ENCODE measurements at places on chromosomes 6 and 20. TPM values are rescaled to one million over a fixed set of nuclear protein-coding genes. Genes with fewer than 3 reads are reported as not detected.
A peak's percentile ranks its signal among the peaks of the same experiment; 100 is the strongest.

GRCh38 chr20:22597303-22597702, 12.9 kb upstream of the FOXA2 start:
- H3K4me1 ChIP-seq, result no peaks in the 10 kb centered on the region
- DNase-seq, result no peak
- no peak overlapping the region for H3K27ac ChIP-seq

DNA sequence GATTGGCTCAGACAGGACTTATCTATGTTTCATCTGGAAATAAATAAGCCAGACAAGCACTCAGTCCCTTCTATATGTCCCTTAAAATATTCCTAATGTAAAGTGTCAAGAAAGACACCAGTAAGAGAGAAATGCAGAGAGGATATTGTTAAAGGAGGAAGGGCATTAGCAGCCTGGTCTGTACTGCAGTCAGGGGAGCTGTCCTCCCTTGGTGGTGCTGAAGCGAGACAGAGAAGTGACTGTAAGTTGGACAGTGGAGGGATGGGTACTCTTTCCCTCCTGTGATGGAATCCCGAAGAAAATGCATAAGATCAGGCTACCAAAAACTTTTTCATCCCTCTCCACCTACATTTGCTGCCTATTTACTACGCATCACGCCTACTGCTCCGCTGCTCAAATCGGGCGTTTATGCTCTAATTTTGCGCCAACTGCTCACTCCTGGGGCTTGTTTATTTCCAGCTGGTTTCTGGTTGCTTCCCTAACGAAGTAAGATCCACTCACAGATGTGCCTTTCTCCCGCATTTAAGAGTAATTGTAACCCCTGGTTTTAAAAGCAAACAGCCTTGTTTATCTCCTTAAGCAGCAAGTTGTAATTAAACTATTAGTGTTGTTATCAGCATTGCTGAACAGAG, 35.2 kb downstream of the PHACTR1 start:
- no peak overlapping the region for H3K4me3 ChIP-seq
- no peak overlapping the region for H3K27ac ChIP-seq

CCN5 gene
- total RNA-seq, result not detected

DNA sequence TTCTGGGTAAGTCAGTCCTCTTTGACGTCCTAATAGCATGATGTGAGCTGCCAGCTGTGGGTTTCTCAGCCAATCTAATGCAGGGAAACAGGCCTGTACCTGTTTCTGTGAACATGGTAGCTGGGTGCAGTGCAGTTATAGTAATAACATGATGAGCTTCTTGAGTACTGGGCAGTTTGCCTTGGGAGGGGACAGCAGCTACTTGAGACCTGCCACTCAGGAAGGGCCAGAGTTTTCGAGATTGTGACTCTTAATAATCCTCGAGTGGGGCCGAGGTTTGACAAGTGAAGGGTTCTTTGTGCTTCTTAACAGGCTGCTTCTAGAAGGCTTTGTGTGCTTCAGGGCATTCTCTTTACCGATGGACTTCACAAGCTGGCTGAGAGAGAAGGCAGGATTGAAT, 180.1 kb downstream of the JARID2 start:
- no peak for DNase-seq
- no peak overlapping the region for H3K4me3 ChIP-seq
- H3K27me3 ChIP-seq, result no peaks in the 10 kb centered on the region
- peaks cover 85% of the 10 kb centered on the region for H3K4me1 ChIP-seq

SLC2A10 gene
- total RNA-seq, result not detected

DNA sequence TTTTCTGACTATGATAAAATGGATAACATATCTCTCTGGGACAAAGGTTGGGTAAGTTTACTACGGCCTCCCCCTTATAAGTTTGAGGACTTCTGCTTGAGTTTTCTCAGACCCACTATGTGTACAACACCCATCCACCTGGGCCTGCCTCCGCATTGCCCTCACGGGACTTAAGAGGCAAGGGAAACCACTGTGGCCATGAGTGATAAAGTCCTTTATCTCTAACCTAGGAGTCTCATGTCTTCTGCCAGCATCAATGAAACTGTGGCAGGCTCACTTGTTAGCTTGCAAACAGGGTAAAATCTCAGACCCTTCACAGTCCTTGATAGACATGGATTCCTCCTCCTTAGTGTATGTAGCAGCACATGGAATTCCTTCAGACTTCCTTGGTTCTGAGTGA, 173.4 kb upstream of the MYLIP start:
- H3K27ac ChIP-seq, result no peak overlapping the region
- H3K27me3 ChIP-seq, result no peaks in the 10 kb centered on the region
- H3K36me3 ChIP-seq, result no peaks in the 10 kb centered on the region
- peaks cover 9% of the 10 kb centered on the region for H3K4me1 ChIP-seq
- H3K4me3 ChIP-seq, result no peak overlapping the region
- no peak for DNase-seq

DNA sequence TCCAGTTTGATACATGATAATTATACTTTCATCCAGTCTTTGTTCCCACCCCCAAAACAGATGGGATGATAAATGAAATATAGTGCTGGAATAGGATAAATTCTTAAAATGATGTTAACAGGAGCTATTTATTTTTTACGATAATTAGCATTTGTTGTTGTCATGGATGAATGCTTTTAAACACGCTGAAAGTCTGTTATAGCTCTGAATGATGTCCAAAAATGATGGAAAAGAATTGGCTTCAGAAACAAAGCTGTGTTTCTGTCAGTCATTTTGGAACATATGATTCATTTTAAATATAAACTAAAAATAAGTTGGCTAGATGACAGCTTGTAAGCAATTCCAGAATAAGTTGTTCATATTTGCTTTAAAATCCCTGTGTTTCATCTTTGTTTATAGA, 237.4 kb downstream of the GRIK2 start:
- no peak overlapping the region for H3K27ac ChIP-seq
- no peak for DNase-seq
- no peaks in the 10 kb centered on the region for H3K4me1 ChIP-seq
- H3K27me3 ChIP-seq, result no peaks in the 10 kb centered on the region
- H3K36me3 ChIP-seq, result no peaks in the 10 kb centered on the region

DNA sequence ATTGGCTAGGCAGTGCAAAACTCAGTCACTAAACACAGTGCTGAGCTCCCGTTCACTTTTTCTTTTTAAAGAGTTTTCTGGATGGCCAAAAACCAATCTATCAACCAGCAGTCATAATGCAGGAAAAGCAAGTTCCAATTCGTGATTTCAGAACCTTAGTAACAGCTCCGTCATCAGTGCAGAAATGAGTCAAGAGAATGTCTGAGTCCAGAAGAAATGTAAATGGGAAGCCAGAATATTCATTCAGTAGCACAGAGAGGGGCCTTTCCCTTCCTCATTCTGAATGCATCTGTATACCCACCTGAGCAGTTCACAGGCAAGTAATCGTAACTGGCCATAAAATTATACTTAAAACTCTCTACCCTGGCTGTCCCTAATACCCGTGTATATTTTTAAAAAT, 20.4 kb downstream of the HUS1B start:
- peaks cover 7% of the 10 kb centered on the region for H3K4me1 ChIP-seq
- no peak overlapping the region for H3K4me3 ChIP-seq

- H3K4me1 ChIP-seq, result no peaks in the 10 kb centered on the region
- H3K27ac ChIP-seq, result no peak overlapping the region
- H3K36me3 ChIP-seq, result no peaks in the 10 kb centered on the region
- peaks cover 1% of the 10 kb centered on the region for H3K27me3 ChIP-seq
- no peak overlapping the region for H3K4me3 ChIP-seq
These were observed 87.6 kb upstream of the FRMD1 start for GRCh38 chr6:168166627-168167026.

GRCh38 chr20:22572023-22572422, 12.3 kb downstream of the FOXA2 start:
- H3K4me1 ChIP-seq, result no peaks in the 10 kb centered on the region
- no peak for DNase-seq
- H3K36me3 ChIP-seq, result no peaks in the 10 kb centered on the region
- no peak overlapping the region for H3K27ac ChIP-seq
- no peak overlapping the region for H3K4me3 ChIP-seq

DNA sequence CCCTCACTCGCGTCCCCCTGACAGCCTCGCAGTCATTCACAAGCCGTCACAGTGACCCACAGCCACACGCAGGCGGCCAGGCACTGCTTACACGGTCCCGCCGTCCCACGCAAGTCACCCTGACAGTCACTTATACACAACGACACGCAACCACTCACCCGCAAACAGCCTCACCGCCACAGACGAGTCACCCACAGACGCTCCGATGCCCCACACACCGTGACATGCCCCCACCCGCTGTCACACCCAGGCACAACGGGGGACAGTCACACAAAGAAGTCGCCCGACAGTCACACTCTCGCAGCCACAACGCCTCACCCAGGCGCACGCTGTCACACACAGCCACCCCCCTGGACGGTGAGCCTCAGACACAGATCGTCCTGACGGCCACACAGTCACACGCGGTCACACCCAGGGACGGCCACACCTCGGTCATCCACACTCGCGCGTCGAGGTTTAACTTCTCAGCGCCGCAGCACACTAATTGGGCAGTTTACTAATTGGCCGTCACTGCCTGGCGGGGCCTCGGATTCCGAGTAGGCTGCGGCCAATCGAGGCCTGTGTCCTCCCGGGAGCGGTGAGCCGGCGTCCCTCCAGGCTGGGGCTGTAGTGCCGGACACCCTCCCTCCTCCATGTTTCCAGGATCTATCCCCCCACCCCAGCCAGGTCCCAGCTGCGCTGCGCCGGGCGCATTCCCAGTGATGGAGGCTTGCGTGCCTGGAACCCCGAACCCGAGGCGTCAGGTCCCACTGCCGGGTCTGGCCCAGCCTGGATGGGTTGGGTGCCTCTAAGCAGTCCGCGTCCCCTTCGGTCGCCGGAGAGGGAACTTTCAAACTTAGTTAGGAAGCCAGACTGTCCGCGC, 790 bp downstream of the TOX2 start:
- H3K4me1 ChIP-seq, result peaks cover 28% of the 10 kb centered on the region
- peak overlapping the region; percentile 85 for H3K4me3 ChIP-seq
- H3K36me3 ChIP-seq, result peaks cover 9% of the 10 kb centered on the region
- H3K27ac ChIP-seq, result peak overlapping the region; percentile 72
- H3K27me3 ChIP-seq, result peaks cover 54% of the 10 kb centered on the region
- DNase-seq, result peak; percentile 79

TMEM170B gene
- total RNA-seq, result 0.72 TPM

- H3K4me1 ChIP-seq, result no peaks in the 10 kb centered on the region
- no peak overlapping the region for H3K27ac ChIP-seq
- no peak overlapping the region for H3K4me3 ChIP-seq
- no peaks in the 10 kb centered on the region for H3K36me3 ChIP-seq
- H3K27me3 ChIP-seq, result peaks cover 29% of the 10 kb centered on the region
These were observed 14.8 kb downstream of the SEMG2 start for GRCh38 chr20:45235995-45236394.

- H3K27me3 ChIP-seq, result peaks cover under 1% of the 10 kb centered on the region
- H3K4me1 ChIP-seq, result peaks cover 4% of the 10 kb centered on the region
These were observed 17.5 kb downstream of the MPC1 start for GRCh38 chr6:166365221-166365620.

- no peak for DNase-seq
- no peak overlapping the region for H3K27ac ChIP-seq
- H3K36me3 ChIP-seq, result no peaks in the 10 kb centered on the region
These were observed 187.8 kb downstream of the NRN1 start for GRCh38 chr6:5818959-5819358.

PKHD1 gene
- not detected for total RNA-seq

DNA sequence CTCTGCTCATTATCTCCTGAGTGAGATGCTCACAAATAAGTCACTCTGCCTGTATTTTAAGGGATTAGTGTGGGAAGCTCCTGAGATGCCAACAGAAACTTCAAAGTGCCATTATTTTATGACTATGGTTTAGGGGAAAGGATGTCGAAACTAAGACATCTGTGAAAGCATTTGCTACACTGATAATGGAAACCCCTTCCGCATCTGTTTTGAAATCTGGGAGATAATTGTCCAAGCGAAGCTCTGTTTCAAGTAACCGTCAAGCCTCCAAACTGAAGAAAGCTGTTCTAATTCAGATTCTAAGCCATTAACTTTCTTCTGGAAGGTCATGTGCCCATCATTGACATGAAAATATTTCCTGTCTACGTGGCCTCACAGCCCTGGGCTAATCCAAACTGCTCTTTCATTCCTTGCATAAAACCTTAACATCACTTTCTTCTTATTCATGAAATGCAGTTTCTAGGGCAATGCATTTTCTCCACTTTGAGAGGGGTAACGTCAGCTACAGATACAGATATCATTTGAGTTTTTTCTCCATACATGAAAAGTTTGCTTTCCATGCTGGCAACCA, 932.0 kb downstream of the C6orf118 start:
- H3K4me1 ChIP-seq, result no peaks in the 10 kb centered on the region
- no peak overlapping the region for H3K27ac ChIP-seq
- no peak for DNase-seq
- no peaks in the 10 kb centered on the region for H3K27me3 ChIP-seq

GRCh38 chr6:155678361-155678760, 222.7 kb upstream of the NOX3 start:
- H3K27ac ChIP-seq, result no peak overlapping the region
- peaks cover 3% of the 10 kb centered on the region for H3K27me3 ChIP-seq
- DNase-seq, result no peak
- H3K36me3 ChIP-seq, result no peaks in the 10 kb centered on the region

DNA sequence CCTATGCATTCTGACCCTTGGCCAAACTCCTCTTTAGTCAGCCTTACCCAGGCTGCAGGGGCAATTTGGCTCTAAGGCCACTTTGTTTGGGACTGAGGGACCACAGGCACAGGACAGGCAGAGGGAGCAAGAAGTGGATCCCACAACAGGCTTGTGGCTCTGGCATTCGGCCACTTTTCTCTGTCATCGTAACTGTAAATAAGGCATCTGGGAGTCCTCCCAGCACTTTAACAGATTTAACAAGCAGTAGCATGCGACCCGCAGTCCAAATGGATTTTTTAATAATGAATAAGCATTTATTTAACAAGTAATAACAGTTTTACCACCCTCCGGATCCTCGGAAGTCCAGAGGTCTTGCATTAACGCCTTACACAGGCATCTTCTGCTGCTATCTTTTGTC, 16.1 kb upstream of the CDH22 start:
- peaks cover 16% of the 10 kb centered on the region for H3K27me3 ChIP-seq
- no peak overlapping the region for H3K4me3 ChIP-seq

- no peak overlapping the region for H3K4me3 ChIP-seq
- H3K4me1 ChIP-seq, result peaks cover 3% of the 10 kb centered on the region
- H3K27ac ChIP-seq, result no peak overlapping the region
- H3K27me3 ChIP-seq, result no peaks in the 10 kb centered on the region
These were observed 164.1 kb downstream of the ID4 start for GRCh38 chr6:20001286-20001685.

MAS1L gene
- total RNA-seq, result not detected

DNA sequence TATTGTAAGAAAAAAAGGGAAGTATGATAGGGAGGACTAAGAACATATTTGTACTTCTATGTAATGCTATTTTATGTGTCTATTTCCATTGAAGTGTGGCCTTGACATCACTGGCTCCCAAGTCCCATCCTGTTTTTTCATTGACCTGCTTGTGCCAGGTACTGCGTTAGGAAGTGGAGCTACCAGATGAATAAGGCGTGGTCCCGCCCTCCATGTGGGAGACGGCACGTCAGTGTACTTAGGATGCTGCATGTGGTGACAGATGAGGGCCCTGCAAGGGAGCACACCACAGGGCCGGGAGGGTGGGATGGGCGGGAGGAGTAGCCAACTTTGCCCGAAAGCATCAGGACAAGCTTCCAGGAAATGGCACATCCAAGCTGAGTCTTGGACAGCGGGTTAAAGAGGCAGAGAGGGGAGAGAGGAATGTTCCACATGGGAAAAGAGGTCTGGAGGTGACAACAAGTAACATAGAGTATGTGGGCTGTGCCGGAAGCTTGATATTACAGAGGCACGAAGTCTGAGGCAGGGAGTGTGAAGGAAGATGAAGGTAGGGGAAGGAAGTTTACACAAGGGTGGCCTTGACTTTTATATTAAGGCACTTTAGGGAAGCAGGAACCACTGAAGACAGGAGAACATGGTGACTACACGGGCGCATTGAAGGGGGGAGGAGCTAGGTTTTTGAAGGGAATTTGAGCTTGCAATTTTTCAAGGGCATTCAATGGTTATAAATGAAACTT, 140.6 kb downstream of the MTHFD1L start:
- H3K4me1 ChIP-seq, result peaks cover 33% of the 10 kb centered on the region
- H3K4me3 ChIP-seq, result peak overlapping the region; percentile 28
- peaks cover 18% of the 10 kb centered on the region for H3K36me3 ChIP-seq
- H3K27ac ChIP-seq, result peak overlapping the region; percentile 79
- no peaks in the 10 kb centered on the region for H3K27me3 ChIP-seq
